CD4-positive, alpha-beta T cell treated with Interleukin-4 for 4 hours (primary cell): ENCODE measurements at places on chromosomes 1 and 21.
A peak's percentile ranks its signal among the peaks of the same experiment; 100 is the strongest.

DNA sequence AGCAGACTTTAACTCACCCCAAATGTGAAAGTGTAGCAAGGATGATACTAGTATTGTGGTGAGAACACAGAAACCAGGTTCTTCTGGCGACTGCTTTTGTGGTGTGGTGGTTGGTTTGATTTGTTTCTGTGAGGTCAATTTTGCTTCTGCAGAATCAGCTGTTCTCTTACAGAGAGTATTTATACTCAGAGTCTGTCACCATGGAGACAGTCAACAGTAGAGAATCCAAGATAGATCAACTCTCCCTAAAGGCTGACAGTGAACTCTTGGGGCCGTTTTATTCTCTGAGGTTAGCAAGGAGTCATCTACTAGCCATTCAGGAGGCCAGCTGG, at the start of gene CFAP107:
CFAP107 (plus strand) TSS at position 209 of the 332 bp plus-strand sequence. CDS start 231 bp downstream, outside the sequence.
- peak; percentile 0 for DNase-seq

- DNase-seq: no peak
Measured at GRCh38 chr1:7919880-7920279, 20.8 kb downstream of the TNFRSF9 start.

DNA sequence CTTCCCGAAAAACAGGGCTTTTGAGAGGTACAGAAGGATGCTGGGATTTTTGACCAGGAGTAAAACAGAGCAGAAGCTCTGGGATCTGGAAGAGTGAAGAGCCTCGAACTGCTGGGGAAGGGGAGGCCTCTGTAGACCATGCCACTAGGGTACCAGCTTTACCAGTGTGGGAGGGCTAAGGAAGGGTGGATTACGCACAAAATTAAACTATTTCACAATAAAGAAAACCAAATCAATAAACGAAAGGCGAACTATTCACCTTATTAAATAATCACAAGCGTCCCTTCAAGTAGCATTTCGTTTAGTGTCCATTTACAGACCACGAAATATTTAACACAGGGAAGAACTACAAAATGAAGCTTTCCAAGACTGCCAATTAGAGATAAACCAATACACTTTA, 723 bp downstream of the CZIB start:
- no peak for DNase-seq

GRCh38 chr1:234858722-234859121, 248.7 kb upstream of the IRF2BP2 start:
- DNase-seq: no peak

- DNase-seq: no peak
Measured at GRCh38 chr1:245810181-245810769, 655.5 kb downstream of the KIF26B start.

DNA sequence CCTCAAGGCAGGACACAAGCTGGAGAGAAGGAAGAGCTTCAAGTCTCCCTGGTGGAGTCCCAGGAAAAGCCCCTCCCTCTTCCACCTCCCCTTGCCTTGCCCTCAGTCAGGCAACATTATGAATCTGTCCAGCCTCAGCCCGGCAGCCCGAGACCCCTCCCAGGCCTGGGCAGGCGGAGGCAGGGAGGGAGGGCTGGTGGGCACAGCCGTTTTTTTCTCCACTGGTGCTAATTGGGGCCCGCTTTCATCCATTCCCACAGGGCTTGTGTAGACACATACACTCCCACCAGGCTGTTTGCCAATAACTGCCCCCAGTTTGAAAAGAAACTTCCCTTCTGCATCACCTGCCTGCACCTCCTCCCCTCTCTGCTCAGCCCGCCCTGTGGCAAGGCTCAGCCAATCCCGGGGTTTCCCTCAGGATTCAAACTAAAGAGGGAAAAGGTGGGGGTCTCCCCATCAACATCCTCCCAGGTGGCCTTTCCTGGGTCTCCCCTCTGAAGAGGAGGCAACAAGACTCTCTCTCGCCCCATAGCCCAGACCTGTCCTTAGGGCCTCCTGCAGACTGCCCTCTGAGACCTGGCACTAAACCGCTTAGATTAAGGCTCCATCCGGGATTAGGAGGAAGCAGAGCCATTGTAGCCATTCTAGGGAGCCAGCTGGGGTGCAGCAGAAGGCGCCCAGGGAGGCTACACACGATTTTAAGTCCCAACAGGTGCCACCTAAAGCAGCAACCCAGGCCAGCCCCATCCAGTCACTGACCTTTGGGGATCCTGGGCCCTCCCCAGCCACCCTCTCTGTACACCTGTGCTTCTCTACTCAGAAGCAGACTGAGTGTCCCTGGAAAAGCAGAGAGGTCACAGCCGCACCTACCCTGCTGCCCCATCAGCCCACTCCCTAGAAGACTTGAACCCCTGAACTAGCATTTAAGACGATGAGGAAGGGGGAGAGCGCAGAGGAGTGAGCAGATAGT, 3.5 kb downstream of the IGSF9 start:
- DNase-seq: no peak

GRCh38 chr1:12621346-12622335, 3.6 kb upstream of the DHRS3 start:
- DNase-seq: no peak

GRCh38 chr1:53122201-53122885, 20.1 kb downstream of the SLC1A7 start:
- no peak for DNase-seq

DNA sequence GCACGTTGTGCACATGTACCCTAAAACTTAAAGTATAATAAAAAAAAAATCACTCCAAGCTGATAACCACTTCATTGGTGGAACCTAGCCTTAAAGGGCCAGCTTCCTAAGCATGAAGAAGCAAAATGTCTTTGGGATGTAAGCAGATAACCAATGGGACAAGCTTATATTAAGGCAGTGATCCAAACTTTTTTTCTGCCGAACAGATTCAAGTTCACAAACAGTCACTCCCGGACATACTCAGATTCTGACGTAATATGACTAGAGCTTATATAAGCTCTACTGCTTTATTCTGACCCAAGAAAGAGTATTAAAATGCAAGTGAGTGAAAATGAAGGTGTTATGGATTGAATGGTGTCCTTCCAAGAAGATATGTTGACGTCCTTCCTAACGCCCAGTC, 44.9 kb upstream of the HIVEP3 start:
- no peak for DNase-seq

DNA sequence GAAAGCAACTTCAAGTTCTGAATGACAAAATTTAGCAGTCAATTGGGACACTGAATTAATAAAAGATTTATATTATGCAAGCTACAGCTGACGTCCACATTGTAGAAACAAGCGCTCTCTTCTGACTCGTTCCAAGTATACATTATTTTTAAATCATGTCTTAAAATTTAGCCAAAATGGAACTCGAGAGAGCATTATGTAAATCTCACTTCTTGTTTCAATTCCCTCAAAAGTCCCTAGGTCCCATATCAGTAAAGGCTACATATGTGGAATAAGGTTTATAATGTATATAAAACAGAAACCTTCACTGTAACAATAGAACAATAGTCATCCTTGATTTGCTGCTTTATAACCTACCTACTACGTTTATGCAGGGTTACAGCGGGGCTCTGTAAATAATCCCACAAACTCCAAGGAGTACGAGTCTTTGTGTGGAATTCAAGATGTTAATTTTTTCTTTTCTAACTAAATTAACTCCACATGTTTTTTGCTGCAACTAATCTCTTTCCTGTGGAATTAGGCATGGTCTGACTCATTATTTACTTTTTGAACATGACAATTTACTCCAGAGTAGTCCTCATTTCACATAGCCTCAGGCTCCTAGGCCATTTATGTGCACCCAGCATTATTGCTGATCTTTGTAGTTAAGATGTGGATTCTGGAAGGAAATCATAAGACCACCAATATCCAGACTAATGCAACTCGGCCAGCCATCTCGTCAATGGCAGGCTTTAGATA, 785.1 kb downstream of the LTN1 start:
- DNase-seq: no peak

DNA sequence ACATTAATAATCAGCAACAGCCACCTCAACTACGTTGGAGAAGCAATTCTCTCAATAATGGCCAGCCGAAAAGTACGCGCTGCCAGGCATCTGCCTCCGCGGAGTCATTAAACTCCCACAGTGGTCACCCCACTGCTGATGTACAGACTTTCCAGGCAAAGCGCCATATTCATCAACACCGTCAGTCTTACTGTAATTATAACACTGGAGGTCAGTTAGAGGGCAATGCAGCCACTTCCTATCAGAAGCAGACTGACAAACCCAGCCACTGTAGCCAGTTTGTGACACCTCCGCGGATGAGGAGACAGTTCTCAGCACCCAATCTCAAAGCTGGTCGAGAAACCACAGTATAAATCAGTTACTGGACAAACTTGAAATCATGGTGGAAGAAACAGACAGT, 93.9 kb downstream of the KIF1B start:
- DNase-seq: no peak

- DNase-seq: no peak
Measured at GRCh38 chr1:201328576-201328975, 45.3 kb downstream of the PKP1 start.

- DNase-seq: no peak
Measured at GRCh38 chr1:170354690-170355089, 177.3 kb upstream of the GORAB start.

DNA sequence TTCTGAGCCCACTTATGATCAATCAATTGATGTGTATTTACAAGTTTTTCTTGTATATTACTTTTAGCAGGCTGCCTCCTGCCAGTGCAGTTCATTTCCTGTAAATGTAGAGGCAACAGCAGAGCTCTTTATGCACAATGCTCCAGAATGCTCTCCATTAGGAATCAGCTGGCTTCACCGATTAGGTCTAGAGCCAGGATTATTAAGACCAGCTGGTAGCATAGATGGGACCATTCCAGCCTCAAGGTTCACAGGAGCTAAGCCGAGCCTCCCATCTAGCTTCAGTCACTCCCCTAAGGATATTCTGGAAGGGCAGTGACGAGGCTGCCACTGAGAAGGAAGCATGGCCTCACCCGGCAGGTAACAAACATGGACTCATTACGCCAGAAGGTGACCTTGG, 36.8 kb downstream of the DHRS3 start:
- DNase-seq: no peak

DNA sequence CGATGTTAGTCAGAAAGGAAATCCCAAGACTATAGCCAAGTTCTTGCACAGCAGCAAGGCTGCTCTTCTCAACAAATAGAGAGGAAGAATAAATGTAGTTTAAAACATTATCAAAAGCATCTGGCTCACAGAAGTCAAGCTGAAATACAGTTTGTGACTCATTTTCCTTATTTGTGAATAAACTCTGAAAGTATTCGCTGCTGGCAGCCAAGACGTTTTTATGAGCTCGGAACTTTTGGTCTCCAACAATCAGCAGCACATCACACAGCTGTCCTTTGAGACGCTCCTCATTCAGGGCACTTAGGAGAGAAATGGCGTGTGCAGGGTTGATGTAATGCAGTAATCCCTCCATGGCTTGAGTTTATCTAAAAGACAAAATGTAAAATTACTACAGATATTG, 16.4 kb downstream of the ZBTB21 start:
- no peak for DNase-seq

- no peak for DNase-seq
Measured at GRCh38 chr1:229699613-229700267, 73.7 kb downstream of the URB2 start.

DNA sequence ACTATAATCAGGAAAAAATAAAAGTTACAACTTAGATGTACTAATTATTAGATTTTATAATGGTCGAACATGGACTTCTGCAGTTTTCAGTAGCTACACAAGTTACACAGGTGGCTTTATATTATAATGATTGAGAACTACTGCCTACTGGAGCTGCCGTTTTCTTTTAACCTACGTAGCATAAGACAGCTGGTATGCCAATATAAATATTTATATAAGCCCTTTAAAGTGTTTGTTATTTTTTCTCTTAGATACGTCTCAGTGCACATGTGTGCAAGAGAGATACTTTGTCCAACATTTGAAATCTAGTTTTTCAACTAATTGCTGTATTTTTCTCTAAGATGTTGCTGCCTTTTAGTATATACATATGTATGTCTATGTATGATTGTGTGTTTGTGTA, 42.4 kb downstream of the PDC start:
- no peak for DNase-seq

DNA sequence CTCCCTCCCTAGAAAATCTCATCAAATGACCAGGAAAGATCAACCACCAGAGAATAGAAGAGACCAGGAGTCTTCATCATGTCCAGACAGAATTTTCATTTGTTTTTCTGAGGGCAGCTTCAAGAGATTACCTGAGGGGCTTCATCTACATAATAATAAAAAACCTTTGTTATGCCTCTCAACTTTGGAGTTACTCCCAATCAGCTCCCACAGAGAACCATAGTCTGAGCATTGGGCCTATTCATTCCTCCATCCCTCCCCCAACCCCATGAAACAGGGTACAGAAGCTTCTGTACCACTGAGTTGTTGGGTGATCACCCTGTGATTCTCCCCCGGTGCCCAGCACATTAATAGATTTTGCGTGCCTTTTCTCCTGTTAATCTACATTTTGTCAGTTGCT, 53.3 kb upstream of the PRRC2C start:
- DNase-seq: no peak

GRCh38 chr1:1246577-1247340, at the start of gene C1QTNF12:
TSS of gene C1QTNF12 (minus strand) at chr1:1246722. CDS start at chr1:1246690, 32 bp downstream.
- no peak for DNase-seq

DNA sequence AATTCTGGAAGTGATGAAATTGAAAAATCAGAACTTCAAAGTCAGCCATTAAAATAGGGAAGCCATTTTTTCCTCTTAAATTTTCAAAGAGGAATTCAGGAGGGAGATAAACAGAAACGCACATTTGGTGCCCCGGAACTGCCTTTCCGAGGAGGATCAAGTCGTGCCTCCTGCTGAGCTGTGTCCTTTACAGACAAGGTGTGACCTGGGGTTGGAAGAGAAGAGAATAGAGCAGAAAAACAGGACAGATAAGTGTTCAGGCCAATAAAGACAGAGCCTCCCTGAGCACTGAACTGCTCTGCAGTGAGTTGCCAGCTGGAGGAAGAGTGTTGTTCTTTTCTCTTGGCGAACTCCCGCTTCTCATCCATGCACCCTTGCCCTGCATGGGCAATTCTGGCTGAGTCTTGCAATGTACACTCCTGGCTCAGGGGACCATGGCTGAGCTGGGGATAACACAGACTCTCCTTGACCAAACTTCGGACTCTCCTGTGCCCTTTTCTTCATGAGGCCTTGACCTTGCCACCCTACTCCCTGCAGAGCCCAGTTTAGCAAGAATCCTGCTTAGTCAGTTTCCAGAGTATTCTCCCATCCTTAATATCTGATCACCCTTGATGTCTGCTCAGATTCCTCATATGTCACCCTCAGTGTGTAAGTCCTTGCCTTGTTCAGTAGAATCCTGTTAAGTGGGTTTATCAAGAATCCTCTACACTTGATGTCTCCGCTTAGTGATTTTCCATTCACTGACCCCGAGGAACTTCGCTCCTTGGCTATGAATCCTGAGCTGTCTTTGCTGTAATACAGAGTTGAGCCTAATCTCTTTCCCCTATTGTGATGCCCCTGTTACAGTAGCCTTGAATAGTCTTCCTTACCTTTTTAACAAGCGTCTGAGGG, 1.3 kb upstream of the MTARC1 start:
- no peak for DNase-seq

DNA sequence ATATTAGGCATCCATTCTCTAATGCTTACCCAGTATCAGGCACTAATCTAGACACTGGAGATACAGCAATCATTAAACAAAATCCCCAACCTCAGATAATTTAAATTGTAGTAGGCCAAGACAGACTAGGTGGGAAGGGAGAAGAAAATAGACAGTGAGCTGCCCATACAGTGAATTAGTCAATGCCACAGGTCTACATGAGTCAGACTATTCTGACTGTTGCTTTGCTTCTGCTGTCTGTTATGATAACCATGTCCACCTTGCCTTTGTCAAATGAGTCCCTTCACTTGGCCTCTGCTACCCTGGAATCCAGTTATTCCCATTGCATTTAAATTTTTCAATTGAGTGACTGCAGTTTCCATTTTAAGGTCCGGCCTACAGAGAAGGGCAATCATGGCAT, 59.5 kb downstream of the PIK3R3 start:
- no peak for DNase-seq
